ENCODE measurements at places on chromosomes 13 and 19.

GRCh38 chr13:113207460-113207859, 1.0 kb downstream of the PCID2 start:
- DNase-seq: no peak

DNA sequence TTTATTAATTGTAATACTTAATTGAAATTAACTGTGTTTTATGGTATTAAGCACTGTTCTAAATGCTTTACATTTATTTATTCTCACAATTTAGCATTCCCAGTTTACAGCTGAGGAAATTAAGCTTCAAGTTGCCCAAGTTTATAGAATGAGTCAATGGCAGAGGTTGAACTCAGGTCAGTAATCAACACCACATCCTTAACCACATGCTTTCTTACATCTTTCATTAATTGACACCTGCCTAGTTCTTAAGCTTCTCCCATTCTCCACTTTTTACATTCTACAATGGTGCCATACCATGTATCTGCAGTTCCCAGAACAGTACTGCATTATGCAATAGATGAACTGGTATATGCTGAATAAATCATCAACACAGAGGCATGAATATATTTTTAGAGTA, 11.7 kb upstream of the RBM26 start:
- DNase-seq: no peak

DNA sequence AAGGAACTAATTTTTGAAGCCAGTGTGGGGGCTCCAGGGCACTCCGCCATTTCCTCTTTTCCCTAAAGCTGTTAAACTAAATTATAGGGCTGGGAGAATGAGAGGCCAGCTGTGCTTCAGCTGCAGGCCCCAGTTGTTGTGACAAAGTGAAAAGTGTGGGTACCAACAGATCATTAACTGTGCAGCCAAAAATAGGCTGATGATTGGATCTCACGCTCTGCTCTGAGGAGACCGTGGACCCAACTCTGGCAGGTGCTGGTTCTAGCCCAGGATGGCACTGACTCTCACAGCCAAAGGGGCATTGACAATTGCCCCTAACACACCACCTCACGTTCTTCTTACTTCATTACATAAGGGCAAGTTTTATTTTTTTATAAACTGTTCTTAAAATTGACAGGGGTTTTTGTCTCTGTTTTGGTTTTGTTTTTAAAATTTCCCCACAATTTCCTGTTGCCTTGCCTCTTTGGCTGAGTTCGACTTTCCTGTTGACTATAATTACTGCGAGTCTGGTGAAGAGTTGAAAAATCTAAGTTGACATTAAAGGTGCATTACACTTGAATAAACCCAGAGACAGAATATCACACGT, 391.0 kb downstream of the FGF9 start:
- DNase-seq: no peak

DNA sequence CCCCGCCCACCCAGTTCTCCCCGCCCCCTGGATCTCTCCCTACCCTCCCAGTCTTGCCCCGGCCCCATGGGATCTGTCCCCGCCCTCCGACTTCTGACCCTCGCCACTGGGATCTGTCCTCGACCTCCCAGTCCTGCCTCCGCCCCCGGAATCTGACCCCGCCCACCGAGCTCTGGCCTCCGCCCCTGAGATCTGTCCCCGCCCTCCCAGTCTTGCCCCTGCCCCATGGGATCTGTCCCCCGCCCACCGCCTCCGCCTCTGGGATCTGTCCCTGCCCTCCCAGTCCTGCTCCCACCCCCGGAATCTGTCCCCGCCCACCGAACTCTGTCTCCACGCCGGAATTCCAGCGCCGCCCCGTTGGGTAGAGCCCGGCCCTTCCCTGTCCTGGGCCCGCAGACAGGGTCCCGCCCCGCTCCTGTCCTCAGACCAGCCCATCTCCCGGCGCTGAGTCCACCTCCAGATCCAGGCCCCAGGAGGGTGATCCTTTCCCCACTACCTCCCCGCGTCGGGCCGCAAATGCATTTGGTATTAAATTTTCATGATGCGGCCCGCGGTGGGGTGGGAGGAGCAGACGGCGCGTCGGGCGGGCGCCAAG, 1.5 kb upstream of the SLC17A7 start:
- DNase-seq: peak; percentile 61

DNA sequence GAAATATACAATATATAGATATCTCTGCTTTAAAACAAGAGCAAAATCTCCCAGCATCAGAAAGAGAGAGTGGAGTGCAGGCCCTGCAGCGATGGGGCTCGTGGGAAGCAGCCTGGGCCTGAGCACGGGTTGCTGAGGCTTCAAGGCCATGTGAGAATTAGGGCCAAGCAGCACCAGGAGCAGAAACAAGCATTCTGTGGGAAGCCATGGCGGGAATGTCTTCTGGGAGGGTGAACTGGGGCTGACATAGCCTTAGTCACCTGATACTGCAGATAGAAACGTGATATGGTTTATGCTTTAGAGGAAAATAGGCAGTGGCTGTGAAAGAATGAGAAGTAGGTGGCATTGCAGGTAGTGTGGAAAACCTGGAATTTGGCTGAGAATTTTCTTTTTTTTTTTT, 472.3 kb downstream of the IRS2 start:
- no peak for DNase-seq

DNA sequence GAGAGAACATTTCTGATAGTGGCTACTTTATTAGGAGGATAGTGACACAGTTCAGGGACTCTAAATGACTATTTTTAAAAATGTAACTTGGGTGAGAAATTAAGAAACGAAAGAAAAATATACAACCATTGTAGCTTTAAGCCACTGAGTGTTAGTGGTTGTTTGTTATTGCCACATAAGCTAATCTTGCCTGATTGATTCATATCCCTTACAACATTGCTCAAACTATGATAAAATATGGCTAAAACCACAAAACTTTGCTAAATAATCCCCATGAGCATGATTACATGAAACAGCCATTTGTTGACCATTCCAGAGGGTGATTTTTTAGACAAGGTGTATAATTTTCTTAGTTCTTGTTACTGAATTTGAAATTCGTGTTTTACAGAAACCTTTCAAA, 343.4 kb downstream of the SLITRK5 start:
- DNase-seq: no peak

- DNase-seq: no peak
Observed at GRCh38 chr13:81987159-81987558, 1646.2 kb upstream of the SPRY2 start.

DNA sequence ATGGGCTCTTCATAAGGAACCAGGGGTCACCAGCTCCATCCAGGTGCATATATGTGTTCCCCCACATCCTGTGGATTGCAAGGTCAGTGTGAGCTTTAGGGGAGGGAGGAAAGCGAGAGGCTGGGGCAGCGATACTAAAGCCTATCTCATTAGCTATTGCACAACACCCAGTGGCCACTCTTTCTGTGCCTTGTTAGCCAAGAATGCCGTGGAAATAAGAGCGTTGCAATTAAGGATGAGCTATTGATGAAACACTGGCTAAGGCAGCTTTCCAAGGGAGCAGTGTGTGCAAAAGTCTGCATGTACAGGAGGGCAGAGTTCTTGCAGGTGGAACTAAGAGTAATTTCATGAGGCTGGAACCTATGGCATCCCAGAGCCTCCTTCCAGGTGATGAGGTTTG, 17.6 kb downstream of the TNFSF11 start:
- no peak for DNase-seq

GRCh38 chr19:54429176-54429495, 13.9 kb downstream of the TTYH1 start:
- no peak for DNase-seq

- no peak for DNase-seq
Observed at GRCh38 chr13:20049558-20050473, 91.3 kb downstream of the ZMYM2 start.

DNA sequence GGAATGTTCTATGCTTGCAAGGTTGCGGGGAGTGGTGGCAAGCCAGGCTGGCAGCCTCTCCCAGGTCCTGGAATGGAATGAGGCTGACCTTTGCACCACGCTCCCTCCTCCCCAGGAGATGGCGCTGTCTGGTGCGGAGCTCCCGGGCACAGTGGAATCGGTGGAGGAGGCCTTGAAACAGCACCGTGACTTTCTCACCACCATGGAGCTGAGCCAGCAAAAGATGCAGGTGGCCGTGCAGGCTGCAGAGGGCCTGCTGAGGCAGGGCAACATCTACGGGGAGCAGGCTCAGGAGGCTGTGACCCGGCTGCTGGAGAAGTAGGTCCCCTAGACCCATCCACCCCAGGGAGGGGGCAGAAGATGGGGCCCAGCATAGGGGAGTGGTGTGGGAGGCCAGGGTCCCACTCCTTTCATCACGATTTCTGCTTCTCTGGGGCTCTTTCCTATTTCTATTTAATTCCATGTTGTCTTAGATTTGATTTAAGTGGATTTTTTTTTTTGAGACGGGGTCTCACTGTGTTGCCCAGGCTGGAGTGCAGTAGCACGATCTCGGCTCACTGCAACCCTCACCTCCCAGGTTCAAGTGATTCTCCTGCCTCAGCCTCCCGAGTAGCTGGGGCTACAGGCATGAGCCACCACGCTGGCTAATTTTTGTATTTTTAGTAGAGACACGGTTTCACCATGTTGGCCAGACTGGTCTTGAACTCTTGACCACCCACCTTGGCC, 53.2 kb upstream of the SHKBP1 start:
- DNase-seq: peak; percentile 65
